Activated naive CD8-positive, alpha-beta T cell treated with anti-CD3 and anti-CD28 coated beads, Interleukin-2, amount 10 ng/mL, durations not matched to agents 7 days and 5 days (primary cell): ENCODE measurements at places on chromosomes 4 and X.

- H3K36me3 ChIP-seq: no peaks in the 10 kb centered on the region
- H3K27me3 ChIP-seq: no peaks in the 10 kb centered on the region
- H3K4me1 ChIP-seq: no peaks in the 10 kb centered on the region
- H3K27ac ChIP-seq: no peak overlapping the region
These were observed 732.4 kb downstream of the FAT4 start for GRCh38 chr4:126047114-126047513.

DNA sequence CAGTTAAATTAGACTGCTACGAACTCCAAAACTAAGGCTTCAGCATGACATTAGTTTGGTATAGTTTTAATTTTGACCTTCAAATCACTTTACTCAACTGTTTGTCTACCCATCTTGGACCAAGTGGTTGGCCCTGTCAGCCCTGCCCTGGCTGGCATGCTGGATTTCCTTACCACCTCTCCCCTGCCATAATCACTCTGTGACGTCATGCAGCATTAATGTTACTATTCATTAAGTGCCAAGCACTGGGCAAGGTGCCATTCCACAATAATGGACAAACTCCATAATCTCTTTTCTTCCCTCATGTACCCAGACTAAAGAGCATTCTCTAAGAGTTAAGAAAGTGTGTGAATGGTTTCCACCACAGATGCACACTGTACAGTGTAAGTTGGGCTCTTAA is 277.0 kb upstream of the INTU start:
- no peak for DNase-seq
- H3K36me3 ChIP-seq: no peaks in the 10 kb centered on the region
- no peaks in the 10 kb centered on the region for H3K27me3 ChIP-seq
- H3K4me1 ChIP-seq: no peaks in the 10 kb centered on the region
- H3K4me3 ChIP-seq: no peak overlapping the region

- peak; percentile 40 for DNase-seq
- peaks cover 3% of the 10 kb centered on the region for H3K4me1 ChIP-seq
- H3K4me3 ChIP-seq: peak within 1 kb of the TSS; percentile 77
- H3K27me3 ChIP-seq: peaks cover 32% of the 10 kb centered on the region
These were observed at the start of gene FGD1 for GRCh38 chrX:54495814-54496516. FGD1 (minus strand) TSS chrX:54496234; CDS start chrX:54495432, 802 bp downstream.

GRCh38 chr4:174713181-174713580 is 115.9 kb downstream of the GLRA3 start:
- no peak overlapping the region for H3K4me3 ChIP-seq
- DNase-seq: no peak
- no peak overlapping the region for H3K27ac ChIP-seq
- H3K27me3 ChIP-seq: peaks cover 3% of the 10 kb centered on the region

GRCh38 chr4:174207367-174207766 is 76.1 kb downstream of the FBXO8 start:
- peaks cover 10% of the 10 kb centered on the region for H3K4me1 ChIP-seq
- no peak overlapping the region for H3K4me3 ChIP-seq
- DNase-seq: no peak

- no peak overlapping the region for H3K4me3 ChIP-seq
- H3K27ac ChIP-seq: no peak overlapping the region
- DNase-seq: no peak
- no peaks in the 10 kb centered on the region for H3K4me1 ChIP-seq
- H3K36me3 ChIP-seq: no peaks in the 10 kb centered on the region
These were observed 35.1 kb downstream of the EPHA5 start for GRCh38 chr4:65635051-65635821.

DNA sequence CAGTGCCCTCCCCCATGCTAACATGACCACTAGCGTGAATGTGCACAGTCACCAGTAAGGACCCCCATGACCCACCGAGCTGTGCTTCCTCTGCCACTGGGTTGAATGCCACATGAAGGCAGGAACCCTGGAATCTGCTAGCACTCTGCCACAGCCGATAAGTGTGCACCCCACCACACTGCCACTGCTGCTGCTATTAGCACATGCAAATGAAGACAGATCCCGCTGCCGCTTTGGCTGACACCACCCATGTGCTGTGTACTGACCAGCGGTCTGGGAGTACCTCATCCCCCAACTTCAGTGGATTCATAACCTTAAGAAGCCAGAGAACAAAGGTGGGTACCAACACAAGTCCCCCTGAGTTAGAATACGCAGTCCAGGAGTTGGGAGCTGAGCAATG is 200.9 kb upstream of the ARHGEF9 start:
- H3K27ac ChIP-seq: no peak overlapping the region
- H3K27me3 ChIP-seq: no peaks in the 10 kb centered on the region
- no peak for DNase-seq
- H3K4me3 ChIP-seq: no peak overlapping the region
- no peaks in the 10 kb centered on the region for H3K4me1 ChIP-seq

- no peak for DNase-seq
- no peak overlapping the region for H3K27ac ChIP-seq
- no peaks in the 10 kb centered on the region for H3K4me1 ChIP-seq
- no peaks in the 10 kb centered on the region for H3K36me3 ChIP-seq
- H3K4me3 ChIP-seq: no peak overlapping the region
These were observed 148.2 kb downstream of the FAM47B start for GRCh38 chrX:35090801-35091200.
